ENCODE measurements at places on chromosomes 3 and 15.

DNA sequence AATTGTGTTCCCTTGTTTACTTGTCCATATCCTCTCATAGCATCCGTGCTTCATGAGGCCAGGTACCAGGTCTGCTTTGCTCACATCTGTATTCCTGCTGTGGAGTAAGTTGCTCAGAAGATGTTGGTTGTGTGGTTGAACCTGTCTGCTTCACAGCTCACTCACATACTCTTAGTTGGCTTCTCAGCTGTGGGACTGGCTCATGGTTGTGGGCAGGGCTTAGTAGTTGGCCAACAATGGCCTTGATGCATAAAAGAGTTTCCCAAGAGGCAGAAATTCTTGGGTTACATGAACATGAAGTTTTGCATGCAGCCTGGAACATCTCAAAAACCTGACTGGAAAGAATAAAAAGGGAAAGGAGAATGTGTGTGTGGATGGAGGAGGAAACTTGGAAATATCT lies 17.0 kb downstream of the CELF6 start:
- DNase-seq = no peak

DNA sequence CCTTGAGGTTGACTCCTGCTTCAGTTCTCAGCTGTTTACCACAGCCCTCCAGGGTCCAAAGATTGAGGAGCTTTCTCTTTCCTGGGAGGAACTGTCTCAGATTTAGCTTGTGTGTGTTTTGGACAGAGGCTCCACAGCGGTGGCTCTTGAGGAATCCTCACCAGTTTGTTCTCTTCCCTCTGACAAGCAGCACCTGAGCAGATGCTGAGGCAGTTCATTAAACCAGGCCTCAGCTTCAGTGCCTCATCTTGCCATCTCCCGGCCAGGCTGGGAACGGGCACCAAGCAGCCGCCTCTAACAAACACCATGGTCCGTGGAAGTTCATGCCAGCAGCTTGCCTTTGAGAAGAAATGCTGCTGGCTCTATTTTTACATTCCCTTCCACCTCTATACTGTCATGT lies 25.8 kb upstream of the TIMP4 start:
- DNase-seq = no peak

- no peak for DNase-seq
Observed at GRCh38 chr3:62210011-62210410, 163.3 kb downstream of the FEZF2 start.

- no peak for DNase-seq
Observed at GRCh38 chr3:119716998-119717397, 14.2 kb downstream of the CFAP91 start.

- DNase-seq = no peak
Observed at GRCh38 chr15:34783991-34784390, 11.4 kb downstream of the ACTC1 start.

DNA sequence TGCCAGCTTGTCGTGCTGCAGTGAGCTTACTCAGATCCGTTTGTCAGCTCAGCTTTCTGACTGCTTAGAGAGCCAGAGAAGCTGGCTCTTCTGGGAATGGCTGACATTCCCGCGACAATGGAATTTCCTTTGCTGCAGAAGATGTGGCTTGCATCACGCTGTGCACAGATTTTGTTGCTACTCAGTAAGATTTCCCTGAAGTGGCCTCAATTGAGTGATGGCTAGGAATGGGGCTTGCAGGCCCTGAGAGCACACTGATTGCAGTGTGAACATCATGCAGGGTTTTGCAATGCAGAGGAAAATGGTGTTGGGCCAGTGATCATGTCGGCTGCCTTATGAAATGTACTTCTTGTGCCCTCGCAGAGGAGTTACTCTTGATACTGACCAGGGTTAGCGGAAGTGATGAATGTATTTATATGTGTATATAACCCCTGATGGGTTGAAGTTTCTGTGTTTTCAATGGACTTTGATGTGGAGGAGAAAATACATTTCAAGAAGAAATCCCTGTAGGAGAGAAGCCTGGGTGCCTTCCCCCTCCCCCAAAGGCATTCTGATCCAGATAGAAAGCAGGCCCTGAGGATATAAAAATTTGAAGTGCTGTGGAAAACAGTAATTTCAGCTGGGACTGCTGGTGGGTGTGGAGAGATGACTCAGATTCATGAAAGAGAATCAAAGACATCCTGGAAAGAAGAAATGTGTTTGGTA lies 102.5 kb upstream of the PDZRN3 start:
- DNase-seq = no peak

GRCh38 chr3:102353805-102354204 lies 81.0 kb upstream of the ZPLD1 start:
- no peak for DNase-seq

DNA sequence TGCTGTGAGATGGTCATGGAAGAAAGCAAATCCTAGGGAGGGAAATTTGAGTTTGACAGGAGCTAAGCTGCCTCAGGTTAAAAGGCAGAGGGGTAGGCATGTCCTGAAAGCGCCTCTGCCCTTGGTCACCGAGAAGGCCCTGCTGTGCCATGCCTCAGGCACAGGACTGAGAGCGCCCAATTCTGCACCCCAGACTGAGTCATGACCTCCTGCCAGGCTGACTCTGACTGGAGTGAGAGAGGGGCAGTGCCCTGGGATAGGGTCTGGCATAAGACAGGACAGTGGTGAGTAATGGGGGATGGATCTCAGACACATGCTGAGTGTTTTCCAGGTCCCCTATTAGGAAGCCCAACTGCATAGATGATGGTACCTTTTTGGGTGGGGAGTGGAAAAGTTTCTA lies 44.4 kb downstream of the EPHB1 start:
- no peak for DNase-seq

DNA sequence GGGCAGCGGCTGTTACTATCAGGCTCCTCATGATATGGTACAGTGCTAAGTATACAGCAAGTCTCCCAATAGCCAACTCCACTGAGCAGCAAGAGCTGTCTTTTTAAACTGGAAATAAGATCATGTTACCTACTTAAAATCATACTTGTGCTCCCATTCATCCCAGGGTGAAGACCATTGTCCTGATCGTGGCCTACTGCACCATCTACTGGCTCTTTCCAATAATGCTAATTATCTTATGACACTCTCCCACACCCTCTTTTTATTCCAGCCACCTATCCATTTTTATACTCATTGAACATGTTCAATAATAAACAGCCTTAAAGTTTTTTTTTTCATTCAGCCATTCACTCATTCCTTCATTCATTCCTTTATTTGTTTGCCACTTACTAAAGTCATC lies 117.7 kb downstream of the GBE1 start:
- DNase-seq = no peak

GRCh38 chr15:44537735-44538240 lies 841 bp downstream of the EIF3J start:
- peak; percentile 39 for DNase-seq

GRCh38 chr3:142273501-142273900 lies 48.1 kb upstream of the GK5 start:
- DNase-seq = no peak

- no peak for DNase-seq
Observed at GRCh38 chr3:175248832-175249231, 389.7 kb downstream of the NAALADL2 start.

DNA sequence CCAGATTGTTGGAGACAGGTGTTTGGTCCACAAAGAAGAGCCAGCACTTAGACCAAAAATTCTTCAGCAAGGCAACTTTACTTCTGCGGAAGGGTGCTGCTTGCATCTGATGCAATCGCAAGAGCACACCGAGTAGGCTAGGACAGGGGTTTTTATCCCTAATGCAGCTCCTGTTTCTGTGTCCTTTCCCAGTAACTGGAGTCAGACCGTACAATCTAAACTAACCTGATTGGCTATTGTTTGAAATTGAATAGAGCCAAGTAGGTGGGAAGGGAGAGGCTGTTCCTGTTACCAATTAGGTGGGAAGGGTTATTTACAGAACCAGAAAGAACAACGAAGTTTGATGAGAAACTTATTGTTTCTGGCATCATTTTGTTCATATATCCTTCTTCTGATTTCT lies 77.6 kb downstream of the CHCHD4 start:
- no peak for DNase-seq

GRCh38 chr3:64799606-64800005 lies 111.8 kb upstream of the ADAMTS9 start:
- no peak for DNase-seq

DNA sequence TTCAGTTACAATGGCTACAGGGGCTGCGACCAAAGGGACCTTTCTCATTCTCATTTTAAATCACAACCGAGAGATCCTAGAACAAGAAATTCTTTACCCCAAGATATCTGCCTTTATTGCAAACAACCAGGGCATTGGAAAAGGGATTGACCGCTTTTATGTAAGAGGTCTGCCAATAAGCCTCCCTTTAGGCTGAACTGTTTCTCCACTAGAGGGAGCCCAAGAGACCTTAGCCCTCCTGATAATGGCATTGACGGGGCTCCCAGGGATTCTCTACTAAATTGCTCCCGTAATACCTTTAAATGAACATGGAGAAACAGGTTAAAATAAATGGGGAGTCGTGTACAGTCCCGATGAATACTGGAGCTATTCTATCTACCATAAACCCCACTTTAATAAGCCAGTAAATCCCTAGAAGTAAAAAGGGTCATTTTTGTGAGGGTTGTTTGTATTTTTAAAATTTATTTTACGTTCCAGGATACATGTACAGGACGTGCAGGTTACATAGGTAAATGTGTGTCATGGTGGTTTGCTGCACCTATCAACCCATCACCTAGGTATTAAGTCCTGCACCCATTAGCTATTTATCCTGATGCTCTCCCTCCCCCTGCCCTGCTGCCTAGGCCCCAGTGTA lies 7.5 kb upstream of the IGSF10 start:
- DNase-seq = peak; percentile 45

DNA sequence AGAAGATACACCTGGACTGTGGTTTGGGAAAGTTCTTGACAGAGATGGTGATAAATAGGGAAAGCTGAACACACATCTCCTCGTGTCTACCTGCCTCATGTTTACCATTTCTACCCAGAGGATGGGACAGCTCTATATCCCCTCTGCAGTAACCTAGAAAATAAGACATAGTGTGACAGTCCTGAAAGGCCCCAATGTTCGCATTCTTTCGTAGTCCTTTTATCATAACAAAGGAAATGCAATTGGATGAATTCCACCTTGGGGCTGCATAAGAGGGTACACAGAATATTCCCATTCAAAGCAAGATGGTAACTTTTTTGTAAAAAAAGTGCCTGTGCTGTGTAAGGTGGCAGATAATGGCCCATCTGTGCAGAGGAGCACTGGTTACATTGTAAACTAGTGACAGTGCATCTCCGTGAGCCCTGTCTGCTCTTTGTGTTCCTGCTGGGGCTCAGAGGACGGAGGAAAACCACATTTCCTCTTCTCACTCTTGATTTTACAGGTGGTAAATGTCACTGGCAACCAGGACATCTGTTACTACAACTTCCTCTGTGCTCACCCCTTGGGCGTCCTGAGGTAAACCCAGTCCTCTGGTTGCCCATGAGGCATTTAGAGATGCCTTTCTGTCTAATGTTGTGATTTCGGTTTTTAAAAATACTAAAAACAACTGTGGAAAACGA lies 74.3 kb downstream of the SIDT1 start:
- DNase-seq = no peak

DNA sequence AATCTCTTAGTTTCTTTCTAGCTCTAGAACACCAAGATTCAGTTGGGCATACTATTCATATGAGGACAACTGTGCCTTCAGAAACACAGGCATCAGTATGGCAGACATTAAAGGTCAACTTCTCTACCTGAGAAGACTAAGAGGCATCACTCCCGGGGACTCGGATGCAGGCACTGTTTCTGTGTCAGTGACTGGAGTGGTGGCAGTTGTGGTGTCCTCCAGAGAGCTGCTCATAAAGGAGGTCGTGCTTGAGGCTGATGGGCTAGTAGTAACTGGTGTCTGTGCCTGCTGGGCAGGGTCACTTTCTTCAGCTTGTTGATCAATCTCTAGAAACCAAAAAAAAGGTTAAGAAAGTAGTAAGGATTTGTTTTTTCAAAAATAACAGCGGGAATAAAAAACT lies 75.2 kb downstream of the FBXL22 start:
- DNase-seq = no peak

GRCh38 chr3:20141851-20142250 lies 44.2 kb downstream of the SGO1 start:
- no peak for DNase-seq

DNA sequence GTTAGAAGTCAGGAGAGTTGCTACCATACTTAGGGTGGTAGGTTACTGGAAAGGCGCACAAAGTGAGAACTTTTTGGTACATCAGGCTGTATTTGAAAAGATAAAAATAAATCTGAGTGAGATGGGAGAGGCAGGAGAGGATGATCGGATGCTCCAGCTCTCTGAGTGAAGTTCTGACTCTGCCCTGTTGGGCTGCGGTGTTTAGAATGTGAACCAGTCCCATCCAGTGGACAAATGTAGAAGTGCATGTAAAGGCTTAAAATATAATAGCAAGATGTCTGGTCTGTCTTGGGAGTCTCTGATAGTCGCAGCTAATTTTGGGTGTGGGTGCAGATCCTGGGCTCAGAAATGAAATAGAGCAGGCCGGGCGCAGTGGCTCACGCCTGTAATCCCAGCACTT lies 30.4 kb downstream of the ACKR2 start:
- DNase-seq = peak; percentile 44

DNA sequence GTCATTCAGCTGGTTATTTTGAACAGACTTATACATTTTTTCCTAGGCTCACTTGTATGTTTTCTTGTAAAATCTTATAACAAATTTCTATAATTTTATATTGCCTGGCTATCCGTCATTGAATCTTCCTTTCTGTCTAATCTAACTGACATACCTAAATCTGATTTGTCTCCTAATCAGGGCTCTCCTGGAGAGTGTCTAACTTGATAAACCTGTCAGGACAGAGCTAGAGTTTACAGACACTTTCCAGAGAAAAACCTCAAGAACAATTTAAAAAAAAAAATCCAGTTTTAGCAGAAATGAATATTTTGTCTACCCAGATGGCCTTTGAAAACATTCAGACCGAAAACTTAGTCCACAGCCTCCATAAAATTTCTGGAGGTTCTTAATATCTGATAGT lies 1305.8 kb downstream of the ROBO1 start:
- no peak for DNase-seq

GRCh38 chr15:100899601-100900000 lies 19.6 kb upstream of the LRRK1 start:
- DNase-seq = no peak

GRCh38 chr15:92881211-92881754 lies 18.8 kb upstream of the CHD2 start:
- no peak for DNase-seq

DNA sequence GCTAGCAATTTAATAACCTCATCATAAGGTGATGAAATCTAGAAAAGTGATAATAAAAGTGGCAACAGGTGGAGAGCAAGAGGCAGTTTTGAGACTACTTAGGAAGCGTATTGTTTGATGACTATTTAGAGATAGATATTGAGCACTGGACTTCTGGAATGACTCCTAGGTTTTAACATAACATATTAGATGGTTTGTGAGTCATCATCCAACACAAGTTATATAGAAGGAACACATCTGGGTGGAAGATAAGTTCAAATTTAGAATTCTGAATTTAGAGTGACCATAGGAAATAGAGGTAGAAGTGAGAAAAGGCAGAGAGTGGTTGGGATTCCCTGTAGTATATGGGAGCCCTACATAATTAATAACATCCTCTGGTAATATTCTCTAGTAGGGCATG lies 282.8 kb upstream of the ALCAM start:
- DNase-seq = peak; percentile 11

All from RCC 7860 (cell line).